ENCODE measurements at places on chromosomes 7 and 10. TPM values are rescaled to one million over a fixed set of nuclear protein-coding genes. Genes with fewer than 3 reads are reported as not detected.

MRLN gene
- total RNA-seq: not detected

TUBAL3 gene
- not detected for total RNA-seq

CPXM2 gene
- 2.9 TPM for total RNA-seq

INPP5F gene
- 97.9 TPM for total RNA-seq

SFTPD gene
- 0.54 TPM for total RNA-seq

FAM25A gene
- not detected for total RNA-seq

RBM48 gene
- total RNA-seq: 8.6 TPM

CPN1 gene
- total RNA-seq: 0.15 TPM

VPS37D gene
- total RNA-seq: 3.8 TPM

OR2A25 gene
- not detected for total RNA-seq

PANK1 gene
- 40.4 TPM for total RNA-seq

LRRC17 gene
- 3.0 TPM for total RNA-seq

ITPRID1 gene
- 0.13 TPM for total RNA-seq

DNAJC12 gene
- total RNA-seq: 2.9 TPM

RNF32 gene
- 1.2 TPM for total RNA-seq

BHLHA15 gene
- total RNA-seq: 2.7 TPM

ADAM22 gene
- 17.9 TPM for total RNA-seq

PIK3AP1 gene
- 2.9 TPM for total RNA-seq

ACTA2 gene
- 2.0 TPM for total RNA-seq

CPED1 gene
- 0.25 TPM for total RNA-seq

SEMA3A gene
- 42.3 TPM for total RNA-seq

MINDY4 gene
- total RNA-seq: 3.6 TPM

PNLIPRP2 gene
- not detected for total RNA-seq

ACSM6 gene
- total RNA-seq: not detected

HTR7 gene
- total RNA-seq: 26.9 TPM

CNTNAP2 gene
- 69.1 TPM for total RNA-seq

GNGT1 gene
- 0.26 TPM for total RNA-seq

MKI67 gene
- total RNA-seq: 83.3 TPM

CXCL12 gene
- total RNA-seq: 51.4 TPM

HOXA2 gene
- not detected for total RNA-seq

COL26A1 gene
- 71.4 TPM for total RNA-seq

CALU gene
- total RNA-seq: 170 TPM
